ENCODE measurements at places on chromosomes 2 and 18.

DNA sequence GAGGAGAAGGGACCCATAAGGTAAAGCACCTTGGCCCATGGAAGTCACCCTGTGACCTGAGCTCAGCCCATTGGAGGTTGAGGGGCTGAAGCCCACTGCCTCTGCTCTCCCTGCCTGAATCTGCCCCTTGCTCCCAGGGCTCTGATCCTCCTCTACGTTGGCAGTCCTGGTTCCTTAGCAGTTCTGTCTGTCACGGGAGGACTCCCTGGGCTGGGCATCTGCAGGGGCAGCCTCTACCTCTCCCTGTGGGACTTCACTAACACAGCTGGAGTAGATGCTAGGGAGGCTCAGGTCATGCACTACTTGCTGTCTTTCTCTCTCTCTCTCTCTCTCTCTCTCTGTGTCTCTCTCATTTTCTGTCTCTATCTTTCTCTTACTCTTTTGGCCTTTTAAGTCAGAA, 8.7 kb downstream of the GYPC start:
- H3K27me3 ChIP-seq, result no peaks in the 10 kb centered on the region
- H3K4me1 ChIP-seq, result peaks cover 7% of the 10 kb centered on the region
- no peak for DNase-seq
- no peak overlapping the region for H3K4me3 ChIP-seq

DNA sequence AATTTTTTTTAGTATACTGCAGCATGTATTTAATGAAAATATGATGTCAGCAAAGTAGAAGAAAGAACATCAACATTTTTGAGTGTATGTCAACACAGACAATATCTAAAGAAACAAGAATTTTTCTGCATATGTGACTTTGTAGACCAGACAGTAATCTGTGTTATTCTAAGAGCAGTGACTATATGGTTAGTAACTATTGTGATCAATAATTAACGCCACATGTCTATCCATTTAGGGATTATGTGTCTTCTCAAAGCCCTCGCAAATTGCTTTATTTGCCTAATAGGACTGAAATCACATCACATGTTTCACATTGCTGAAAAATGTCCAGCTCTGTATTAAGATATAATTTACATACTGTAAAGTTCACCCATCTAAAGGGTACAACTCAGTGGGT, 107.8 kb downstream of the GFPT1 start:
- DNase-seq, result no peak
- H3K27ac ChIP-seq, result no peak overlapping the region
- H3K4me3 ChIP-seq, result no peak overlapping the region
- H3K36me3 ChIP-seq, result no peaks in the 10 kb centered on the region
- H3K27me3 ChIP-seq, result no peaks in the 10 kb centered on the region

- H3K4me1 ChIP-seq, result no peaks in the 10 kb centered on the region
- no peak for DNase-seq
- H3K27ac ChIP-seq, result no peak overlapping the region
- H3K36me3 ChIP-seq, result no peaks in the 10 kb centered on the region
- no peaks in the 10 kb centered on the region for H3K27me3 ChIP-seq
Observed at GRCh38 chr2:198452327-198452726, 647.9 kb downstream of the PLCL1 start.

GRCh38 chr2:199452260-199452990, 5.3 kb downstream of the SATB2 start:
- no peak overlapping the region for H3K4me3 ChIP-seq
- peaks cover 2% of the 10 kb centered on the region for H3K4me1 ChIP-seq
- H3K27ac ChIP-seq, result no peak overlapping the region
- H3K27me3 ChIP-seq, result no peaks in the 10 kb centered on the region

DNA sequence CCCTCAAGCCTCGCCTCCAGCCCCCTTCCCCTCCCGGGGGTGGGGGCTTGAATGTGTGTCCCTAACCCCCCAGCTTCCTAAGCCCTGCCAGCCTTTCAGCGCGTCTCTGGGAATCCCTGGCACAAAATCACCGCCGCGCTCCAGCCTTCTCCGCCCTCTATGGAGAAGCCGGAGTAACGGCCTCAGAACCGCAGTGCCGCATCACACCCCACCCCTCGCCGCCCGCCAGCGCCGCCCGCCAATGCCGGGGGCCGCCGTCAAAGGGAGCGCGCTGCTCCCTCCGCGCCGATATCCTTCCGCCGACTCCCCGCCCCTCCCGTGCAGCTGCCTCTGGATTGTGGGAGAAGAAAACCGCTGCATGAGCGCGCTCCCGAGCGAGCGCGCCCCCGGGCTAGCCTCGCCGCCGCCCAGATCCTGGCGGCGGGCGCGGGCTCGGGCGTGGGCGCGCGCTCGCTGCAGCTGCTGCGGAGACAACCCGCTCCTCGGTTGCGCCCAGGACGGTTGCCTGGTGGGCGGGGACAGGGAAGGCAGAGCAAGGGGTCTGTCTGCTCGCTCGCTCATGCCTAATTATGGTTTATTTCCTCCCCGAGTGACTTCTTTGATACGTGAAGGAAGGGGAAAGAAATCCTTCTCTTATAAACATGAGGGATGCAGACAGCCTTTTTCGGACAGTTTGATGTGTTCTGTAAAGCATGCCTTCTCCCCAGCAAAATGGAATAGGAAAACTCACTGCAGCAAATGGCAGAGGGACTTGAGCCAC, at the start of gene CCDC88A:
Gene CCDC88A (minus strand): TSS at position 178 of the 760 bp plus-strand sequence. CDS start 777 bp downstream, outside the sequence.
- no peaks in the 10 kb centered on the region for H3K36me3 ChIP-seq
- DNase-seq, result peak; percentile 97
- peak within 1 kb of the TSS; percentile 92 for H3K27ac ChIP-seq
- peaks cover 2% of the 10 kb centered on the region for H3K4me1 ChIP-seq

DNA sequence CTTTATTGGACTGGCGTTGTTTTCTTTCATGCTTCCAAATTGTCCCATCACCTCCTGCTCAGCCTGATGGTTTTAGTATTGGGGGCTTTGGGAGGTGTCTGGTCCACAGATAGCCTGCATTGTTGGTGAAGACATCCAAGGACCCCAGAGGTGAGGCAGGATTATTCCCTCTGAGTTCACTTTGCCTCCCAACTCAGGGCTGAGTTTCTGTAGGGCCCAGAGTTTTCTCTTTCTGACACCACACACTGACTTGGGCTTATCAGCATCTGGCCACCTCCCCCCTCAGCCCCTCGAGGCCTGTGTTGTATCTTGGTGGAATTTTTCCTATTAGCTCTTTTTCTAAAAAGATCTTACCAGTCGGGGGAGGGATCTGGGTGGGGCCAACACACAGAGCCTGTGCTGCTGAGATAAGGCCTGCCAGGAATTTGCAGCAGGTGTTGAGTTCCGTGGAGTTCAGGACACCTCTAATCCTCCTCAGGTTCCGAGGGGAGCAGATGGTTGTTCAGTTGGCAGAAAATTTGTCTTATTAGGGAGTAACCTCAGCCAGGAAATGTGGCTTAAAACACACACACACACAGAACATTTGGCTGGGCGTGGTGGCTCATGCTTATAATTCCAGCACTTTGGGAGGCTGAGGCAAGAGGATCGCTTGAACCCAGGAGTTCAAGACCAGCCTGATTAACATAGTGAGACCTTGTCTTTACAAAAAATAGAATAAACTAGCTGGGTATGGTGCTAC, 7.3 kb downstream of the EMILIN2 start:
- no peaks in the 10 kb centered on the region for H3K4me1 ChIP-seq
- H3K27ac ChIP-seq, result no peak overlapping the region
- DNase-seq, result no peak
- H3K36me3 ChIP-seq, result no peaks in the 10 kb centered on the region

GRCh38 chr2:932320-933115, 18.1 kb upstream of the SNTG2 start:
- DNase-seq, result no peak
- H3K4me3 ChIP-seq, result no peak overlapping the region
- H3K27me3 ChIP-seq, result no peaks in the 10 kb centered on the region
- H3K27ac ChIP-seq, result no peak overlapping the region
- H3K4me1 ChIP-seq, result no peaks in the 10 kb centered on the region

DNA sequence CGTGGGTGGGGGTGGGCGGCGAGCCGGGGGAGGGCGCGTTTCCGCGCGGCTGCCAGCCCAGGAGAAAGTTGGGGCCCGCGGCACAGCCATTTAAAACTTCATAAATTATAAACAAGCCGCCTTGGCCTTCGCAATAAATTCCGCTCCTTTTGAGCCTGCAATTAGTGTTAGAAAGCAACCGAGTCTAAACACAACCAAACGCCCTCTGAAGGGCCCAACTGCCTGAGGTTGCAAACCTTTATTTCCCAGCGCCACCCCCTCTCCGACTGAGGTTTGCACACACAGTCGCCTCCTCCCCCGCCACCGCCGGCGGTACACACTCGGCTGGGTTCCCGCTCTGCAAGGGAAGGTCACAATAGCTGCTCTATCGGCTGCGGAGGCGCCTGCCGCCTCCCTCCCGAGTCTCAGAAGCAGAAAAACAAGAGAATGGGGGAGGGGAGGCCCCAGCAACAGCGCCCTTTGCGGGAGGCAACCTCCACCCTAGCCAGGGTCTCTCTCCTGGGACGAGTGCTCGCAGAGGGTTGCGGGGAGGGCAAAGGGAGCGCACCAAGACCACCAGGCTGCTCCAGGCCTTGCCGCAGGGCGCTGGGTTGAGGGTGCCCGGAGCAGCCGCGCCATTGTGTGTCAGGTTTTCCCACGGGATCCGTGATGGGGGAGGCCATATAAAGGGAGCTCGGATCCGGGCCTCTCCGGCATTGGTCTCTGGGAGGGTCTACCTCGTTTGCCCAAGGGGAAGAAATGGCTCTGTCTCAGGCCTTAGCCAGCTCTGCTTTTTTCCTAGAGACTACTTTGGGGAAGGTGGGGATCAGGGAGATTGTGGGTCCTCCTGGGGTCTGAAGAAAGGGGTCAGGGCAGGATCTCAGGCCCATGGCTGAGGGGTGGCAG, 13.4 kb upstream of the HOXD1 start:
- H3K27ac ChIP-seq, result no peak overlapping the region
- H3K4me1 ChIP-seq, result no peaks in the 10 kb centered on the region
- no peak for DNase-seq

DNA sequence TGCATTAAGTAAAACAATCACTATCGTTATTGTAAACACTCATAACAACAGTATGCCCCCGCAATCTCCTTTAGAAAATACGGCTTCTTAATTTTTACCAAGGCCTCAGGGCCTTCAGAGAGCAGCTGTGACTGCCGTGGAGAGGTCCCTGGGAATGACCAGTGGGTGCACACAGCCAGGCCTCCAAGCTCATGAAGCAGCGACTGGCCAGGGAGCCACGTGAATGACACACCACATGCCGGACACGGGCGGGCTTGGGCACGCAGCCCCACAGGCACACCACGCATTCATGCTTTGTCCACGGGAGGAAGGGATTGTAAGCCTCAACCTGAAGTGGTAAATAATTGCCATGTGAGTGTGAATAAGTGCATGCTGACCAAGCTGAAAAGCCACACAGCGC, 121.0 kb downstream of the EIPR1 start:
- no peak overlapping the region for H3K27ac ChIP-seq
- no peaks in the 10 kb centered on the region for H3K27me3 ChIP-seq
- no peak for DNase-seq
- no peak overlapping the region for H3K4me3 ChIP-seq
- H3K36me3 ChIP-seq, result peaks cover 5% of the 10 kb centered on the region

DNA sequence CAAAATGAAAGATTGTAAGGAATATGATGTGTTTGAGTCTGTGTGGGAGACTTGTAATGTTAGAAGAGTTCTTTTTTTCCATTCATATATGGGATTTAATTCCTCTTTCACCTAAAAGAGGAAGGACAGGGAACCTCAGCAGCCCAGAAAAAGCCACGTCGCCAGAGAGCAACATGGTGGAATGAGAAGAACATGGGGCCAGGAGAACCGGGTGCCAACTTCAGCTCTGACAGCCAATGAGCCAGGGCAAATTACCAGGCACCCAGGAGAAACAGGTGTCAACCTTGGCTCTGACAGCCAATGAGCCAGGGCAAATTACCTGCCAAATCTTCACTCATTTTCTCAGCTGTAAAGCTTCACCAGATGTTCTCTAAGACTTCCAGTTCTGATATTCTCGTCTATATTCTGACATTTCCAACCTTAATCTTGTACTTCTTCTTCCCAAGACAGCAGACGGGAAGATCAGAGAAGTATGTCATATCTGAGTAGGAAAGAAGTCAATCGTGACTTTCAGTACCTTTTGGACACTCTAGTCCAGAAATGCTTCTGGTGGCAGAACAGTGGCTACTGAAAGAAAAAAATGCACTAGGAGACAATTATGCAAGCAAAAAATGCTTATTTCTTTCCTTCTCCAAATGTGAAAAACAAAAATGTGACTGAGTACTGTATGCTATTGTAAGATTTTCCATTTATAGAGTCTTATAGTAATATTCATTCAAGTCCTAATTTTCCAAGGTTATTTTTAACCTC, 79.2 kb upstream of the COL5A2 start:
- H3K4me1 ChIP-seq, result peaks cover 13% of the 10 kb centered on the region
- no peaks in the 10 kb centered on the region for H3K36me3 ChIP-seq
- H3K4me3 ChIP-seq, result no peak overlapping the region
- DNase-seq, result no peak

DNA sequence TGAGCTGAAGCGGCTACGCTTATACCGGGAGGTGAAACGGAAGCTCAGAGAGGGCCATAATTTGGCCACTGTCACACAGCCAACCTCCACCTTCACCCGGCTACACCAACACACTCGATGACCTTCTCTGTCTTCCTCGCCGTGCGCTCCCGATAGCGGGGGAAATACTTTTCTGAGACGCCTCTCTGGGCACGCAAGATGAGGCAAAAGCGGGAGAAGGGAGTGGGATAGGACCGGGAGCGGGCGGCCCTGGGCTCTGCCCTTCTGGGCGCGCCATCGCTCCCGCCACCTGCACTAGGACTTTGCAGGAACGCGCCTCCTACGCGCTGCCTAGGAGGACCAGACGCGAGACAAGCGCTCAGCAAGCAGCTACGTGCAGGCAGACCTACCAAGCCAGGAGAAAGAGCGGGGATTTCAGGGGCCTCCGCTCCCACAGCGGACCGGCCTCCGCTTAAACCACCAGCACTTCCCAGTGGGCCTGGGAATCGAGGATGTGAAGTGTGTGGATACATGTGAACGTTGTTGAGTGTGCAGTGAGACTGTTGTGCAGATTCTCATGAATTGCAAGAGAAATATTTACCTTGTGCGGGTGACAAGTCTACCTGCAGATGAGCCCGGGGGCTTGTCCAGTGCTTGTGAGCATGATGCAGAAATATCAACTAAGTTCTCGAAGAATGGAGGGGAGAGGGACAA, 11.4 kb downstream of the SIX3 start:
- H3K27ac ChIP-seq, result no peak overlapping the region
- no peak overlapping the region for H3K4me3 ChIP-seq
- no peak for DNase-seq
- H3K4me1 ChIP-seq, result no peaks in the 10 kb centered on the region

DNA sequence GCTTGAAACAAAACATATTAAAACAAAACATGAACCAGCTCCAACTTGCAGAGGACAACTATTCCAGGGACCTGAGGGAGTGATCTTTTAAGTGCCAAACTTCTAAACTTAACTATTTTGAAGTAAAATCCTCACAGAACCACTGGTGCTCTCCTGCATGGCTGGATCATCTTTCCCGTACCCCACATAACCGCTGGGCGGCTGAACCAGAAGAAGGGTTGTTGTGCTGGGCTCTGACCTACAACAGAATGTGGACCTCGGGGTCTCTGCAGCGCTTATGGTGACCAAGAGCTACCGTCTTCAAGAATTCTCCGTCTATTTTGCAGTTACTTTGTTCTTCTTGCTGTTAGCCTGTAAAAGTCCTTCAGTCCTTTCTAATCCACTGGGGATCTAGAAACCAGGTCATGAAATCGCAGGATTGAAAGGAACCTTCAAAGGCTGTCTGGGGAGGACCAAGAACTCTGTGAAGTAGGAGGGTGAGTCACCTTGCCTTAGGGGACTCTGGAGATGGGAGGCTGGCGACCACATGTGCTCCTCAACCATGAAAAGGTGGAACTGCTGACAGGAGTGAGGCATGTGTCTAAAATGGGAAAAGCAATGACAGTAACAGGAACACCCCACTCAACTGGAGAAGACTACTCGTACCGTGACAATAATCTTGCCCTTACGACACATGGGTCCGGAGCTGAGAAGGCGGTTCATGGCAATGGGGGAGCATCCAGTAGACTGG, 46.6 kb downstream of the HDLBP start:
- peak; percentile 57 for DNase-seq
- no peaks in the 10 kb centered on the region for H3K27me3 ChIP-seq
- peaks cover 41% of the 10 kb centered on the region for H3K36me3 ChIP-seq
- H3K27ac ChIP-seq, result no peak overlapping the region
- no peak overlapping the region for H3K4me3 ChIP-seq
